Tibial artery (tissue), 4 donors: ENCODE measurements at places on chromosomes 7 and 10.

DNA sequence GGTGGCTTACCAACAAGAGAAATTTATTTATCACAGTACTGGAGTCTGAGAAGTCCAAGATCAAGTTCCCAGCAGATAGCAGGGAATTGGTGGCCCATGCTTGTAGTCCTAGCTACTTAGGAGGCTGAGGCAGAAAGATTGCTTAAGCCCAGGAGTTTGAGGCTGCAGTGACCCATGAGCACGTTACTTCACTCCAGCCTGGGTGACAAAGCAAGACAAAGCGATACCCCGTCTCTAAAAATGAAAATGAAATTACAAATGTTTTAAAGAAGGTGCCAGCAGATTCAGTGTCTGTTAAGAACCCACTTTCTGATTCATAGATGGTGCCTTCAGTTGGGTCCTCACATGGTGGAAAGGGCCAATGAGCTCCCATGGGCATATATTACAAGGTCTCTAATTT, 20.6 kb upstream of the ARHGAP12 start:
- no peak for DNase-seq

- no peak for DNase-seq
These were observed 136.4 kb downstream of the CD36 start for GRCh38 chr7:80774843-80775242.

DNA sequence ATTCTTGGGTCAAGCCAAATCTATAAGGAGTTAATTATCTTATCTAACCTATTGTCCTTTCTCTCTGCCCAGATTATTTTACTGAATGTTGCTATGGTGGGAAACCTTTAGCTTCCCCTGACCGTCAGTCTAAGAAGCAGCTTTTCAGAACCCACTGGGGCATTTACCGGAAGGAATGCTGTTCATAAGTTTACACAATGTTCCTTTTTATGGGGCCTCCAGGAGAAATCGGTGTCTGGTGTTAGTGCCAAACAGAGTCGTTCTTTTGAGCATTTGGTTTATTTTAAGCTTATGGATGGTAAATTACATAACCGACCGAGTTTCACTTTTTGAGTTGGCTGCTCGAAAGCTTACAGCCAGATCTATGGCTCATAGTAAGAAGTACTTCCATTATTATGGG, 111.9 kb downstream of the CACNB2 start:
- no peak for DNase-seq

DNA sequence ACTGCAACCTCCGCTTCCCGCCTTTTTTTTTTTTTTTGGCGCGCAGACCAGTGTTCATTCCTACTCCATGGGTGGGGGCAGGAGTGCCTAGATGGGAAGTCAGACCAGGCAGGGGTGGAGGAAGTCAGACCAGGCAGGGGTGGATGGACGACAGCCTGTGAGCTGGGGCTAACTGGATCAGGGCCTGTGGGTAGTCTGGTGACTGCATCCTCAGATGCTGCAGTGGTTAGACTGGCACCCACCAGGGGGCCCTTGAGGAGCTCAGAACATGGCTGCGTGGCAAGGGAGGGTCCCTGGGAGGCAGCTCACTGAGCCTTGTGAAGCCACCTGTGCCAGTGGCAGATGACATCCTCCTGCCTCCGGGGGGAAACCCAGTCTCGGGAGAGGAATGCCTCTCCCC, 35.1 kb downstream of the RCC1L start:
- no peak for DNase-seq

- DNase-seq = no peak
These were observed 25.3 kb downstream of the IKZF1 start for GRCh38 chr7:50329775-50330174.

DNA sequence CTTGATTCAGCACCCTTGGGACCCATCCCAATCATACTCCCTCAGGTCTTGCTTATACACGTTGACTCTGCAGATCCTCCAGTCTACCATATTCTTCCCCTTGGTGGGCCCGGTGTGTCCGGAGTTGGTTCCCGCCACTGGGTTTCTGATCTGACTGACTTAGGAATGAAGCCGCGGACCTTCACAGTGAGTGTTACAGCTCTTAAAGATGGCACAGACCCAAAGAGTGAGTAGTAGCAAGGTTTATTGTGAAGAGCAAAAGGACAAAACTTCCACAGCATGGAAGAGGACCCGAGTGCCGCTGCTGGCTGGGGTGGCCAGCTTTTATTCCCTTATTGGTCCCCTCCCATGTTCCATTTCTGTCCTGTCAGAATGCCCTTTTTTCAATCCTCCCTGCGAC, 5.9 kb upstream of the GDF10 start:
- peak; percentile 9 for DNase-seq

- DNase-seq = no peak
These were observed 31.1 kb downstream of the ENKUR start for GRCh38 chr10:24984906-24985305.

- DNase-seq = no peak
These were observed 288.0 kb downstream of the ARL4A start for GRCh38 chr7:12975412-12975811.

DNA sequence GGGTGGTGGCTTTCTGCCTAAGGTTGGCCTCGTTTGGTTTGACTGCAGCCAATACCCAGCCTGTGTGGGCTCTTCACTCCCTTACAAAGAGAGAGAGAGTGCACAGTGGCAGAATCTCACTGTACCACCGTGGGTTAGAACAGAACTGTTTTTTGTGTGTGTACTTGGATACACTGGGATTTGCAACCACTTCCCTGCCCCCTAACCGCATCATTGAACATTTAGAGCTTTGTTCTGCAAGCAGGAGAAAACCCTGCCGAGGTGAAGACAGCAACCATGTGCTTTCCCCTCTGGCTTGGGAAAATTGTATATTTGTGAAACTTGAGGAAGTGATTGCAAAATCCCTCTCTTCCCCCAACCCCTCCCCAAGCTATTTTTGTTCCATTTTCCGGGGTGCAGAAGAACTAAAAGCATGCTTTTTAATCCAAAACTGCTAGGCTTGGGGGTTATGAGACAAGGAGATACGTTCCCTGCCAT, 201.2 kb downstream of the TCF7L2 start:
- no peak for DNase-seq

- DNase-seq = no peak
These were observed 10.3 kb downstream of the CNTNAP2 start for GRCh38 chr7:146126767-146127509.

- no peak for DNase-seq
These were observed 162.3 kb downstream of the SVIL start for GRCh38 chr10:29472301-29473086.

- DNase-seq = no peak
These were observed 39.2 kb upstream of the CNPY1 start for GRCh38 chr7:155585532-155585895.

- DNase-seq = no peak
These were observed 230.9 kb downstream of the PARD3 start for GRCh38 chr10:34584164-34584563.

GRCh38 chr10:46317370-46317769, 30.6 kb downstream of the ANTXRL start:
- DNase-seq = no peak

- DNase-seq = no peak
These were observed 8.0 kb downstream of the SLC18A2 start for GRCh38 chr10:117248750-117249465.

DNA sequence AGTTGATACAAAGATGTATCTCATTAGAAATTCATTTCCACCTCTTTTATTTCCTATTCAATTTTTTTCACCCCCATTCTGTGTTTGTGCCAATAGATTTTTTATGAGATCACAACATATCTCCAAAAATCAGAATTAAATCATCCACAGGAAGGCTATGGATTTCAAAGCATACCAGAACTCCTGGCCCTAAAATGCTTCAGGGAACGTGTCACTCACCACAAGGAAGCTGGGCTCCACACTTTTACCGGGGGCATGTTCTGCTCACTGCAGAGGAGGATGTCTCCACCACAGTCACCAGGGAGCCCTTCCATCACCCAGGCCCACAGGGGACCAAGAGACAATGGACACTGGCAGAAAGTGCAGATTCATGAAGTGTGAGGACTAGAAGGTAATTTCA, 456.8 kb downstream of the KCNMA1 start:
- DNase-seq = no peak

GRCh38 chr10:95505641-95506040, 55.5 kb downstream of the SORBS1 start:
- no peak for DNase-seq

- DNase-seq = no peak
These were observed 118.3 kb downstream of the DIP2C start for GRCh38 chr10:571166-571565.

DNA sequence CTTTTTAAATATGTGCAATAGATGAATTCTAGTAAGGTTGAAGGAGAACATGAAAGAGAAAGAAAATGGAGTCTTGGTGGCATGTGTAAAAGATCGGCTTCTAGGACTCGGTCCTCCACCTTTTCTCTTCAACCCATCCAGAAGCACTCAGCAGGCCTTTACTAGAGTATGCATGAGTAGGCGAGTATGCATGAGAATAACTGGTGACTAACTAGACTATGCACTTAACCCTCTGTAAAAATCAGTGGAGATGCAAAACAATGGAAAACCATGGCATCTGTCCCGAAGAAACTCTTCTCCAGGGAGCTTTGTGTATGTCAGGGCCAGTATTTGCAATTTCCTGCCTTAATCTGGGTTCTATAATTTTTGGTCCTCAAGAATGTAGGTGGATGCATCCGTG, 40.0 kb upstream of the GRB10 start:
- no peak for DNase-seq

GRCh38 chr7:93964813-93965212, 39.3 kb downstream of the BET1 start:
- no peak for DNase-seq

DNA sequence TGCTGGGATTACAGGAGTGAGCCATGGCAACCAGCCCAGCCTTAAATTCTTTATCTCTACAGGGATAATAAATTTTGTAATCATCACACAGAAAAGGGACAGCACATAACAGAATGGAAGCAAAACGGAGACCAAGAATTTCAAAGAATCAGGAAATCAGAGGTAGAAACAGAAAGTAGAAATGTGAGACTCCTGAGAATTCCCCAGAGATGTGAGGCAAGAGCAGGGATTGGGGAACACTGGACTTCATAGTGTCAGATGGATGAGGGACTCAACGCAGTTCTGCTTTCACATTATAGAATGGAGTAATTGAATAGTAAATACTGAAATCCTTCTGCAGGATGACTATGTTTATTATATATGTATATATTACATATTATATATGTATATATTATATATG, 52.5 kb upstream of the MPP7 start:
- no peak for DNase-seq

DNA sequence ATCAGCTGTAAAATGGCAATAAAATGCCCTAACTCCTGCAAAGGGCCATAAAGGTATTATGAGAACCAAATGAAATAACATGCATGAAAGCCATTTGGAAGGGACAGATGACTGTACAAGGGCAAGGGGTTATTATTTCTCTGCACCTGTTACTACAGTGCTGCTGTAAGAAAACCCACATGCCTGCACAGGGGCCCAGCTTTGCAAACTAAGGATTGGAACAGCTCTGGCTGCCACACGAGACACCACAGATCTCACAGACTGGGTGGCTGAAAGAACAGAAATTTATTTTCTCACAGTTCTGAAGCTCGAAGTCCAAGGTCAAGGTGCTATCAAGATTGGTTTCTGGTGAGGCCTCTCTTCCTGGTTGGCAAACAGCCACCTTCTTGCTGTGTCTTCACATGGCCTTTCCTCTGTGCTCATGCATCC, 409.0 kb upstream of the NRP1 start:
- no peak for DNase-seq

GRCh38 chr7:47635091-47636080, 53.5 kb upstream of the TNS3 start:
- DNase-seq = peak; percentile 85

GRCh38 chr10:5297466-5297865, 67.3 kb upstream of the UCN3 start:
- DNase-seq = peak; percentile 77

GRCh38 chr7:108124820-108125219, 5.3 kb downstream of the LAMB4 start:
- no peak for DNase-seq

GRCh38 chr10:12212454-12212853, 16.5 kb downstream of the CDC123 start:
- no peak for DNase-seq

DNA sequence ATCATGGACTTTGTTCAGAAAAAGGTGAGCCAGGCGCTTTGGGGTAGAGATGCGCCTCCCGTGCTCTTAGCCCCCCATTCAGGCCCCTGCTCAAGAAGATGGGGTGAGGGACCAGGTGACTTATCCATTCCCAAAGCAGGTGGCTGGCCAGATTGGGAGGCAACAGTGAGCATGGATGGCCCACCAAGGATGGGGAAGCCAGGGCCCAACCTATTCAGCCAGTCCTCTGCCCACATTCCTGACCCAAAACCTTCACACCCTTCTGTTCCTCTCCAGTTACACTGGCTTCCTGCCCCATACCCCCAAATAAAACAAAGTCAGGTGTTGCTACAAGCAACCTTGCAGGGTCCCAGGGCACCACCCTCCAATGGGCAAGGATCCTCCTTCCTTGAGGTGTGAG, 44.4 kb downstream of the TSPAN15 start:
- DNase-seq = no peak

GRCh38 chr10:20089879-20090278, 273.6 kb downstream of the PLXDC2 start:
- DNase-seq = no peak

GRCh38 chr10:94423627-94424026, 21.3 kb downstream of the TBC1D12 start:
- DNase-seq = no peak

GRCh38 chr7:77269360-77270093, 69.9 kb upstream of the FGL2 start:
- no peak for DNase-seq

- no peak for DNase-seq
These were observed 155.4 kb downstream of the TWIST1 start for GRCh38 chr7:18962031-18962430.

- peak; percentile 24 for DNase-seq
These were observed 820 bp upstream of the NRG3 start for GRCh38 chr10:81873932-81874816.

GRCh38 chr10:117805139-117805538, 241.6 kb downstream of the RAB11FIP2 start:
- DNase-seq = peak; percentile 6

DNA sequence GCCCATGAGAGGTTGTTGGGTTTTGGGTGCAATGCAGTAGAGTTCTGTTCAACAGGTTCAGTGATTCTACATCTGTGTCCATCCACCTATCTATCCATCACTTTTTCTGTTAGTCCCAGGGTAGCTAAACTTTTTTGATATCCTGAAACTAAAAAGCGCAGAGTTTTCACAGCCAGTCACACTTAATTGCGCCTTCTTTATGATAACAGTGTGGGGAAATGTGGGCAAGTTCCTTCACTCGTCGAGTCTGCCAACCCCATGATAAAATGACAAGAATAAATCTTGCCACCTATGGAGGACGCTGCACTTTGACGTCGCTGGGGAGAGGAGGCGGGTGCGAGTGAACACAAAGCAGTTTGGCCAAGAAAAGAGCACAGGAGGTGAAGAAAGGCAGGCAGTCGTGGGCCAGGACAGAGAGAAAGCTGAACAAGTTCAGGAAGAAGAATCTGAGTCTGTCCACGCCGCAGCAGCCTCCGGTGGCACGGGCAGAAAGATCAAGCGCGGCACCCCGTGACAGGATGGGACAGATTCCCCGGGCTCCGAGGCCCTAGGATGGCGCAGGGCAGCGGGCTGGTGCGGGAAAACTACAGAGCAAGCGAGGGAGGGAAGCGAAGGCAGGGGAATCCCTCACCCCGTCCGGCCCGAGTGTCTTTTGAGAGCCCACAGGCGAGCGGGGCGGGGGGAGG, 9.2 kb downstream of the SP8 start:
- DNase-seq = no peak
